ENCODE measurements at places on chromosomes 12 and 14.

- DNase-seq, result no peak
These were observed 423.8 kb downstream of the NRXN3 start for GRCh38 chr14:78593949-78594348.

GRCh38 chr14:35416108-35416750 lies 11.7 kb upstream of the NFKBIA start:
- no peak for DNase-seq

DNA sequence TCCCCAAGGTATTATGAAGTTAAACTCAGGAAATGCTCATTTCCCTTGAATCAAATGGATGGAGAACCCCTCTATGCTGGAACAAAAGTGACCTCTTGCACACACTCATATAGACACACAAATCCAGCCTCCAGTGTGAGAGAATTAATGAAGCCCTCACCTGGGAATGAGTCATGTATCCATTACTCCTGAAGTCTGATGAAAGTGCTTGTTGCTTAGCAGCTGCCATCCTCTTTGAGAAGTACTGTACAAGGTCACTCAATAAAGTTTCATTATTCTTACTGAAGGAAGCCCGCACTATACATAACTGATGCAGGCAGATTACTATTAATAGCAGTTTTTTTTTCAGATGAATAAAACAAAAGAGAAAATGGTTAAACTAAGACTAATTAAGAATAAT lies 102.3 kb downstream of the RERG start:
- no peak for DNase-seq

DNA sequence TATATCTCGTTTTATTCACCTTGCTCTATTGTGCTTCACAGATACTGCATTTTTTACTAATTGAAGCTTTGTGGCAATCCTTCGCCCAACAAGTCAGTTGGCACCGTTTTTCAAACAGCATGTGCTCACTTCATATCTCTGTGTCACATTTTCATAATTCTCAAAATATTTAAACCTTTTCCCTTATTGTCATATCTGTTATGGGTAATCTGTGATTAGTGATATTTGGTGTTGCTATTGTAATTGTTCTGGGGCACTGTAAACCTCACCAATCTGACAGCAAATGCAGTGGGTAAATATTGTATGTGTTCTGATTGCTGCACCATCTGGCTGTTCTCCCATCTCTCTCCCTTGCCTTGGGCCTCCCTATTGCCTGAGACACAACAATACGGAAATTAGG lies 191.3 kb downstream of the BTG1 start:
- DNase-seq, result no peak

DNA sequence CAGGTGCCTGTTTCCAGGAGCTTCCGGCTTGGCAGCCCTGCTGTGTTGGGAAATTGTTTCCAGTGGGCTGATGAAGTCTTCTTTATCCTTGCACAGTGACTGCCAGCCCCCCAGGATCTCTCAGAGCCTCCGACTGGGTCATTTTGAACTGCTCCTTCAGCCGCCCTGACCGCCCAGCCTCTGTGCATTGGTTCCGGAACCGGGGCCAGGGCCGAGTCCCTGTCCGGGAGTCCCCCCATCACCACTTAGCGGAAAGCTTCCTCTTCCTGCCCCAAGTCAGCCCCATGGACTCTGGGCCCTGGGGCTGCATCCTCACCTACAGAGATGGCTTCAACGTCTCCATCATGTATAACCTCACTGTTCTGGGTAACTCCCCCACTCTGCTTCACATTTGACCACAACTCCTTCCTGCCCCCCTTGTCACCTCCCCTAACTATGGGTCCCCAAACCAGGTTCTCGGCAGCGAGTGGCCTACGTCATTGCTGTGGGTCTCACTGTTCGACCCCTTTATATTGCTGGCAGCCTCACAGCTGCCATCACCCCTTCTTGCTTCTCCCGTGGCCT lies 2.3 kb downstream of the LAG3 start:
- DNase-seq, result no peak

- no peak for DNase-seq
These were observed 101.8 kb downstream of the UNC79 start for GRCh38 chr14:93532541-93532940.

- no peak for DNase-seq
These were observed 71.4 kb downstream of the GLRX5 start for GRCh38 chr14:95606266-95606665.

DNA sequence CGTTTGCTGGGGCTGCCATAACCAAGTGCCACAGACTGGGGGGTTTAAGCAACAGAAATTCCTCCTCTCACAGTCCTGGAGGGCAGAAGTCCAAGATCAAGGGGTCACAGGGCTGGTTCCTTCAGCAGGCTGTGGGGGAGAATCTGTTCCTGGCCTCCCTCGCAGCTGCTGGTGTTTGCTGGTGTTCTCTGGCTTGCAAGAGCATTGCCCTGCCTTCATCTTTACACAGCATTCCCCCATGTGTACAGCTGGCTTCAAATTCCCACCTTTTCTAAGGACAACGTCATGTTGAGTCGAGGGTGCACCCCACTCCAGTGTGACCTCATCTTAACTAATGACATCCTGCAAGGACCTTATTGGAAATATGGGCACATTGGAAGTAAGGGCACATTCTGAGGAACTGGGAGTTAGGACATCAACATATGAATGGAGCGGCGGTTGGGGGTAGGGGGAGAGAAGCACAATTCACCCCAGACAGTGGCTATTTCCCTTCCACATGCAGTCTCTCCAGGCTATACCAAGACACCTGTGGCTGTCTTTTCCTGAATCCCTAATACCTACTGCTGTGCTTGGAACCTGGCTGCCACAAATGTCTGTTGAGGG lies 123.6 kb downstream of the FOXN3 start:
- no peak for DNase-seq

GRCh38 chr12:65637774-65638173 lies 186.5 kb upstream of the HMGA2 start:
- DNase-seq, result peak; percentile 69

DNA sequence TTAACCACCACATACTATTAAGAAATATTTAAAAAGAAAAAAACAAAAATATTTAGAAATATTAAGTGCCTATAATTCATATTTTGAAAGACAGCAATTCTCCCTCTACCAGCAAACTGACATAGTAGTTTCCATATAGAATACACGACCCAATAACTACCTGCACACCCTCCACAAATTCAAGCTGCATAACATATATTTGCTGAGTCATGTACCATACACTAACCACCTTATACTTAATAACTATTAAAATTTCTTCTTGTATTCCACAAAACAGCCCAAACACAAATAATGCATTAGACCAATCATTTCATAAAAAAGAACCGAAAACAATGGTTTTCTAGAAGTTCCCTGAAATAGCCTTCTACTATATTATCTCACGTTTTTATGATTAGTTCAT lies 21.7 kb downstream of the GTF2A1 start:
- no peak for DNase-seq

GRCh38 chr14:80718940-80719339 lies 222.6 kb downstream of the CEP128 start:
- DNase-seq, result peak; percentile 16

DNA sequence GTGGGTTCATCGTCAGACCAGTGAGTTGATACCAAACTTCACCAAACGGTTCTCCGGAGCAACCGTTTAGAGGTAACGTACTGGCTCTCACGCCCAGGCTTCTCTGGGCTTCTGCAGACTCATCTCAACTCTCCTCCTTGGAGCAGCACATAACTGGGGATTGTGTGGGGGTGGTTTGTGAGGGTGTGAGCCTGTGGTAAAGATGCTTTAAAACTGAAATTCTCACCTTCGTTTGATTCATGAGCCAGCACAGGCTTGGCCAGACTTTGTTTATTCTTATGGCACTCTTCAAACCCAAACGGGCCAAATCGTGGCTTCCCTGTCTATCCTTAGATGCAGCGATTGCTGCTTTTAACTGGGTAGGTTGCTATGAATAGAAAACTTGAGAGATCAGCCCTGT lies 121.3 kb downstream of the SAMD4A start:
- DNase-seq, result no peak

DNA sequence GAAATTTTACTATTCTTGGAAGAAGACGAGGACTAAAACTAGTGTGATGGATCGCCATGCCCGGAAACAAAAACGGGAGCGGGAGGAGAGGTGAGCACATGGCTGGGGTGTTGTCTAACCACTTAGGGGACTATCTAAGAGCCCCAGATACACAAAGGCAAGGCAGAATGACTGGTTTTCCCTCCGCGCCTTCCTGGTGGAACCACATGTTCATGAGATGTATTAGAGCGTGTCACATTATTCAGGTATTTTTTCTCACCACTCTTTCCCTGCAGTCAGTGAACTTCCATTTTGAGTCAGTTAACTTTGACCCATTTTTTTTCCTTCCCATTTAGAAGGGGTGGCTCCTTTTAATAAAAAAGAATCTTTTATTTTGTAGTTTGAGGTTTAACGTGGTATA lies 68.8 kb upstream of the TRAF3 start:
- no peak for DNase-seq

- DNase-seq, result no peak
These were observed 102.0 kb downstream of the PRMT8 start for GRCh38 chr12:3592856-3593625.

DNA sequence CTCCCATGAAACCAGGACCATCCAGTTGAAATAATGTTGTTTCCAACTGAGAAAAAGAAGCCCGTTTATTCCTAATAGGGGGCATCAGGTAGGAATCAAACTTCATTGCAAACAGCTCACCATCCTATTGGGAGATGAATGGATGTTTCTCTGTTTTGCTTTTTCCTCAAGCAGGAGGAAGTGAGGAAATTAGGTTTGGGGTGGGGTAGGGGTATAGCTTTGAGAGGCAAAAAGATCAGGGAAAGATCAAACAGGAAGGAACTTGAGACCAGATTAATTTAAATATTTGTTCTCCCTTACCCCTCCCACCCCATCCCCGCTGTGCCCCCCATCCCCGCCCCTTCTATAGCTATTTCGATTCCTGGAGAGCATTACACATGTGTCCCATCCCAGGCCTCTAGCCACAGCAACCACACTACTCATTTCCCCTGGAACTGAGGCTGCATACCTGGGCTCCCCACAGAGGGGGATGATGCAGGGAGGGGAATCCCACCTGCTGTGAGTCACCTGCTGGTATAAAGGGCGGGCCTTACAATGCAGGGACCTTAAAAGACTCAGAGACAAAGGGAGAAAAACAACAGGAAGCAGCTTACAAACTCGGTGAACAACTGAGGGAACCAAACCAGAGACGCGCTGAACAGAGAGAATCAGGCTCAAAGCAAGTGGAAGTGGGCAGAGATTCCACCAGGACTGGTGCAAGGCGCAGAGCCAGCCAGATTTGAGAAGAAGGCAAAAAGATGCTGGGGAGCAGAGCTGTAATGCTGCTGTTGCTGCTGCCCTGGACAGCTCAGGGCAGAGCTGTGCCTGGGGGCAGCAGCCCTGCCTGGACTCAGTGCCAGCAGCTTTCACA lies at the start of gene IL23A:
Gene IL23A (plus strand): TSS at position 577 of the 850 bp plus-strand sequence. CDS start 161 bp downstream, at position 738.
- no peak for DNase-seq

Data from HCEC 1CT (cell line).